Stimulated activated CD4-positive, alpha-beta T cell treated with anti-CD3 and anti-CD28 coated beads, Interleukin-15, amount 100 ng/mL, for 24 hours (primary cell): ENCODE measurements at places on chromosomes 5 and 9.

GRCh38 chr9:114960276-114960675 lies 29.9 kb upstream of the TNFSF8 start:
- DNase-seq, result no peak

DNA sequence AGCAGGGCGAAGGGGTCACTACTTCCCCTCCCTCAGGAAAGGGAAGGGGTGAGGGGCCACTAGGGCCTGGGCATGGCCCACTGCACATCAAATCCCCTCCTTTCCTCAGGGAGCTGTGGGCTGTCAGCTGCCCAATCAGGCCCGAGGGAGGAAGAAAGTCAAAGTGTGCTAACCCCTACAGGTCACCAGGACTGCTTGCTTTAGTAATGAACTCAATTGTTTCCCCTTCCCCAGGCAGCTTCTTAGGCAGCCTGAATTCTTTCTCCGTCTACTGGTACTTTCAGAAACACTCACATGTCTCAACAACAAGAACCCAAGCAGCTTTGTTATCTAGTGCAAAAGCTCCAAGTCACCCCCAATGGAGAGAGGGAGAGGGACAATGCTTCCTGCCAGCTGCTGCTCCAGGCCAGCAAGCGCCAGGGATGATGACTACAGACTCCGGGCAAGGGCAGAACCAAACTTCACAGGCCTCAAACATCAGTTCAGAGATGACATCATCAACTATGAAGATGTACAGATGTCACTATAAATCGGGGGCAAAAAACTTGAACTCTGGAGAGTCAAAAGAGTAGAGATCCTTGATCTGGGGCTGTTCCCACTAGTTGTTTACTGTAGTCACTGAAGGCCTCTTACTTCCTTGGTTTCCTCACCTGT lies 100.7 kb downstream of the SLIT3 start:
- no peak for DNase-seq

- no peak for DNase-seq
Measured at GRCh38 chr5:120886351-120886860, 422.3 kb downstream of the PRR16 start.

GRCh38 chr9:137660144-137660543 lies 41.3 kb downstream of the EHMT1 start:
- DNase-seq, result no peak

GRCh38 chr9:126959336-126959735 lies 44.8 kb downstream of the RALGPS1 start:
- no peak for DNase-seq

- DNase-seq, result no peak
Measured at GRCh38 chr9:5552301-5552700, 42.0 kb downstream of the PDCD1LG2 start.
